ENCODE measurements at places on chromosomes 5 and 9.
A peak's percentile ranks its signal among the peaks of the same experiment; 100 is the strongest.

DNA sequence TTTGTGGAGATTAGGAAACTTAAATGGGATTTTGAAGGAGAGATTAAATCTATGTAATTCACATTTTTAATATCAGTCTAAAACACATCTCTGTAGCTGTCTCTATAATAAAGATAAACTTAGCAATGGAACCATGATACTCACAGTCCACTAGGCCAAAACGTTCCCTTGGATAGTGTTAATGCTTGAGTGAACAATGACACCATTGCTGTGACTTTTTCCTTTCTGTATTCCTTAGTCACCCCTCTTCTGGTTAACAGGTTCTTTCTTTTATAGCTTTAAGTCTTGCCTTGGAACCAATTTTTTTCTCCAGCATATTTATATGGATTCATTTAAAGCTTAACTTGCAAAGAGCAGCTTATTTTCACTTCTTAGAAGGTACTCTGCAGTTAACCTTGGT lies 63.3 kb downstream of the INSL6 start:
- DNase-seq: no peak

- DNase-seq: no peak
These were observed 14.7 kb upstream of the ADRB2 start for GRCh38 chr5:148811756-148812155.

DNA sequence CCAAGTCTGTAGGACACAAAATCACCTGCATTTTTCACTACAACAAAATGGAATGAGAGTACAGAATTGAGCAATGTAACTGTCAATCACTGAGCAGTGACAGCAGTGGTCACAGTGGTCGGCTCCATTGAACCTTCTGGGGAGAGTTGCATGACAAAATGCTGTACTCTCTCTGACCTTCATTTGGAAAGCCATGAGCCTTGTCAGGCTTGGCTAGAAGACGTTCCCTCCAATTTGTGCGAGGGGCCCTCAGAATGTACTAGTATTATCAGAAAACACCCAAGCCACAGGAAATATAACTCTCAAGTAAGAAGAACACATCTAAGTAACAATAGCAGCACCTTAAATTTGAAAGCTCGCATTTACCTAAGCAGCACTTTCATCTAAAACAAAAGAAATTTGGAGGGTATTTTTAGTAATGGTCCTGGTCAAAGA lies 425.6 kb upstream of the MEF2C start:
- no peak for DNase-seq

DNA sequence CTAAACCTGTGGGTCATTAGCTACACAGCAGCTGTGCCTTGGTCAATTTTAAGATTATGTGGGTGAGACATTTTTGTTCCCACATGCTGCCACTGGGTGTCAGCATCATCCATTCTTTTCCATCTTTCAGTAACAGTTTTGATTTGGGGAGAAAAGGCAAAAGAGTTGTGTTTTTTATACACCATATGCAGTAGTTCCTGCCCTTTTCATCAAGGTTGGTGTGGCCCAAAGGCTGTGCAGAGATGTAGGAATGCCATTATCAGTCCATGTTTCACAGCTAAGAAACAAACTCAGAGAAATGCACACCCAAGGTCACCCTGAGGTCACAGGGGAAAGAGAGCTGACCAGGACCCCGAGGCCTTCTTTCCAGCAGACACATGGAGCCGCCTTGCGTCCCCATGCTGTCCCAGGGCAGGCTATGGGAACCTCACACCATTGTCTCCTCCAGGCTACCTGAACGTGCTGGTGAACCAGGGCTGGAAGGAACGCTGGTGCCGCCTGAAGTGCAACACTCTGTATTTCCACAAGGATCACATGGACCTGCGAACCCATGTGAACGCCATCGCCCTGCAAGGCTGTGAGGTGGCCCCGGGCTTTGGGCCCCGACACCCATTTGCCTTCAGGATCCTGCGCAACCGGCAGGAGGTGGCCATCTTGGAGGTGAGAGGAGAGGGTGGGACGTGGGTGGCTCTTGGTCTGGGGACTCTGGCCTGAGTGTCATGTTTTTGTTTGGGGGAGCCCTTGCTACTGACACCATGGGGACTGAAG lies 27.8 kb upstream of the GRPEL2 start:
- DNase-seq: peak; percentile 64

DNA sequence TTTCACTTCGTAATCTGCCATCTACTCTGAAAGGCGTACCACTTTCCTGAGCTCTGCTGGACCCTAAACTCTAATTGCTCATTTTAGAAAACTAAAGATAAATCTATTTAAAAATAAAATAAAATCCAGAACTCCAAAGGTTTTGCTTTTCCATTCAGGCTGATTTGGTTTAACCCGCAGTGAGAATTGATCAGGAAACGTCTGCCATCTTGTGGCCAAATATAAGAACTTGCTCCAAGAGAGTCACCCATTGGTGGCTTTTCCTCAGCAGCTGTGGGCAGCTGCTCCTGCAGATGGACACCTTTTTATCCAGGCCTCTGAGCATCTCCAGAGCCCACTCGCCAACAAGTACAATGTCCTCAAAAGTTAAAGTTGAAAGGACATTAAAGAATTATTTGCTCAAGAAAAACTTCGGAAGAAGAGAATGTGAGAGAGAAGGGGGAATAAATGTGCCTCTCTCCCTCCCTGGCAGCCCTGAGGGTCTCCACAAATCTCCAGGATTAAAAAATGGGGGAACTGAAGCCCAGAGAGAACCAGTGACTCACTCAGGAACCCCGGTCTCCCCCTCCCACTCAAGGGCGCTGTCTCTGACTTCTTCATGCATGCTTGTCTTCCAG lies 4.1 kb downstream of the SAXO1 start:
- peak; percentile 52 for DNase-seq

GRCh38 chr5:148386041-148386440 lies 2.3 kb downstream of the FBXO38 start:
- no peak for DNase-seq

- DNase-seq: no peak
These were observed 438 bp upstream of the ARSI start for GRCh38 chr5:150303070-150303615.

- DNase-seq: no peak
These were observed 1.7 kb upstream of the ANGPTL2 start for GRCh38 chr9:127124111-127124531.

GRCh38 chr9:120913647-120914264 lies 12.8 kb downstream of the TRAF1 start:
- no peak for DNase-seq

DNA sequence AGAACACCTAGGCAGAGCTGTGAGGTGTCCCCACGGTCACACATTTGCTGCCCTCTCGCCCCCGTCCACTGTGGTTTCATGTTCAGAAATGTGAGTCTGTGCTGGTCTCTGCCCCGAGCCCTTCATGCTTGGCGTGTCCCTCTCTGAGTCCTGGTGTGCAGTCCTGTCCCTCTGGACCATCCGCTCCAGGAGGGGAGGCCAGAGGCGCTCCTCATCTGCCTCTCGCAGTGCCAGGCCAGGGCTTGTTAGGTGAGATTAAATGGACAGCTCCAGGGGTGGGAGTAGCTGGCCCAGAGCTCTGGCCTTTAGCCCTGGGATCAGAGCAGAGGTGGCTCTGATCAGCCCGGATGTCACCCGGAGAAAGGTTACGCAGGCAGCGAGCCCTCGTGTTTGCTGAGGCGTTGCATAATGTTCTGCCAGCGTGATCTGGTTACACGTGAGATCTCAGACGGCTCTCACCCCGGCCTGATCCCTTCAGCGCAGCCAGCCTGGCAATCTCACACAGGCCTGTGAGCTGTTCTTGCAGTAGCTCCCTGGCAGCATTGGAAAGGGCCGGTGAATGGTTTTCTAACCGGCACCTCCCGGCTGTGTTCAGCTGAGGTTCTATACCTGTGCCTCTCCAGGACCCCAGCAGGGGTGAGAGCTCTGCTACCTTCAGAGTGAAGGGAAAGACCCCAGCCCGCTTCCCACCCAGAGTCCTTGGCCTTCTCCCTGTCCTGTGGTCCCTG lies 24.5 kb downstream of the PTGES2 start:
- no peak for DNase-seq

DNA sequence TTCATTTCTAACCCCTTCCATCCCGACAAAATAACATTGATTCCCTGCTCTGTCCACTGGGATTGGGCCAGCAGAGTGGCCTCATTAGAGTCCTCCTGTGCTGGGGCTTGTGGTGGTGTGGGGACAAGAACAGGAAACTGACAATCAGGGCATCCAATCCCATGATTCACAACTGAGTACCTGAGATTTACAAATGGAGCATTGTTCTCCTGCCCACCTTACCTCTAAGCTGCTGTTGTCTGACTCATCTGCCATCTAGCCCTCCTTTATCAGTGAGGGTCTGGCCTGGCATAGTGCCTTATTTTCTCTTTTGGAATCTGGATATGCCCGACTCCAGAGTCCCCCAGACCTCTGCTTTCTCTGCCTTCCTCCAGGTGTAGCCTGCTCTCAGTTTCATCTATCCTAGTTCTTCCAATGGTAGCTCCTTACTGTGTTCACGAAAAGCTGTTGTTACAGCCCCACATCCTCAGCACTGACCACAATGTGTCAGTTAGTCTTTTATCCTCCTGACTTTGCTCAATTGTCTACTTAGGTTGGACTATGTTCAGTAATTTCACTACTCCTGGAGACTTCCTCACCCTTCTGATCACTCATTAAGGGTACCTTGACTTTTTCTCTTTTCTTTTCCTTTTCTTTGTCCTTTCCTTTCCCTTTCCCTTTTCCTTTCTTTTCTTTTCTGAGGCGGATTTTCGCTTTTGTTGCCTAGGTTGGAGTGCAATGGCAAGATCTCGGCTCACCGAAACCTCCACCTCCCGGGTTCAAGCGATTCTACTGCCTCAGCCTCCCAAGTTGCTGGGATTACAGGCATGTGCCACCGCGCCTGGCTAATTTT lies 13.4 kb downstream of the WNT8A start:
- no peak for DNase-seq

GRCh38 chr9:69120380-69121154 lies 53.5 kb upstream of the TJP2 start:
- no peak for DNase-seq

DNA sequence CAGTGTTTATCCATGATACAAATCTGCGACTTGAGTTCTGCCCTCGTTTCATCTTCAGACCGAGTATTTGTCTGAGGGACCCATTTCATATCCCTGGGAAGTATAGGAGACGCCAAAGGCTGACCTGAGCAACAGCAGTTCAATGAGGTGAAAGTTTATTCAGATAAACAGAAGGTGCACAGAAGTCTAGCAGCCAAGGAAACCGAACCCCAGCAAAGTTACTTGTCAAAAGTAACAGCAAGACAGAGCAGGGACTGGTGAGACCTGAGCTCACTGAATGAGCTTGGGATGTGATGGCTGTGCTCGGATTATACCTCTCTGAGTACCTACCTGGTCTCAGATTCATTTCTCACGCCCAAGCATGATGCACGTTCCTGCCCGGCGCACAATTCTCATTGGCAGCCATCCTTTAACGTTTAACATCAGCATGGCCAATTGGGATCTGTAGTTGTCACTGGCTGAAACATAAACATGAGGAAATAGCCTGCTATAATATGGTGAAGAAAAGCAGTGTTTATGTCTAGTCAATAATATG lies 599 bp downstream of the LYRM7 start:
- peak; percentile 30 for DNase-seq

DNA sequence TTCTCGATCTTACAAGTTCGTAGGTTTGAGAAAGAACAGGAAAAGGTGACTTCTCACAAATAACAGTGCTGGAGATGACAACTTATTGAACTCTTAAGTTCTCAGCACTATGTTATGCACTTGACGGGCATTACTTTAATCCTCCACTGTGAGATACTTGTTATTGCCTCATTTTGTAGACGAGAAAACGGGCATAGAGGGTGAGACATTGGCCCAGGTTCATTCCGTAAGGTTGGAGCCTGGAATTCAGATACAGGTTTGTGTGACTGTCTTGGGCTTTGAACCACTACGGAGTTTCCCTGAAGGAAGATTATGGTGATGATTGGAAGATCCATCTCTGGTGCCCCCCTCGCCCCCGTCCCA lies 657 bp downstream of the MAT2B start:
- no peak for DNase-seq

- no peak for DNase-seq
These were observed 112.2 kb downstream of the MCTP1 start for GRCh38 chr5:95172659-95173058.

DNA sequence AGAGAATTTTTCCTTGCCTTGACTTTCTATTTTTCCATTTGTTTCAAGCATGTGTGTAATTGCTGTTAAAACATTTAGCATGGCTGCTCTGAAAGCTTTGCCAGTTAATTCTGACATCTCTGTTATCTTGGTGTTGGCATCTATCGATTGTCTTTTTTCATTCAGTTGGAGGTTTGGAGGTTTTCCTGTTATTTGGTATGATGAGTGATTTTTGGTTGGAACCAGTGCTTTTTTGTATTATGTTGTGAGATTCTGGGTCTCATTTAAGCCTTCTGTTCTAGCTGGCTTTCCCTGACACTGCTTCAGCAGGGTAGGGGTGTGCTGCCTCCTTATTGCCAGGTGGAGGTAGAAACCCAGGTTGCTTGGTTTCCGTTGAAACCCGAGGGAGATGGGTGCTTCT lies 40.9 kb upstream of the DHFR start:
- no peak for DNase-seq

DNA sequence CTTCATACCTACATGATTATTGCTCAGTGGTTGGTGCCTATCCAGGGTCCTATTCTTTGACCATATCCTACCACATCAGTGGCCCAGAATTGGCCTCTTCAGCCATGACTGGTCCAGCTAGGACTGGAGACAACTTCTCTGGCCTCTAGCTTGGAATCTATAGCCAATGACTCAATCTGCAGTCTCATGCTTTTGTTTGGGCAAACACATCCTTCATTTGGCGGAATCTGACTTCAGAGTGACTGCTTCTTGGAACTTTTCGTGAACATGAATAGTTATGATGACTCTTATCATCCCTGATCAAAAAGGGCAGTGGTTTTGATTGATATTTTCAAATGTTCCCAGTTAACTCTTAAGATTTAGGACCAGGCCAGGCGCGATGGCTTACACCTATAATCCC lies 134.1 kb downstream of the PAPPA start:
- no peak for DNase-seq

DNA sequence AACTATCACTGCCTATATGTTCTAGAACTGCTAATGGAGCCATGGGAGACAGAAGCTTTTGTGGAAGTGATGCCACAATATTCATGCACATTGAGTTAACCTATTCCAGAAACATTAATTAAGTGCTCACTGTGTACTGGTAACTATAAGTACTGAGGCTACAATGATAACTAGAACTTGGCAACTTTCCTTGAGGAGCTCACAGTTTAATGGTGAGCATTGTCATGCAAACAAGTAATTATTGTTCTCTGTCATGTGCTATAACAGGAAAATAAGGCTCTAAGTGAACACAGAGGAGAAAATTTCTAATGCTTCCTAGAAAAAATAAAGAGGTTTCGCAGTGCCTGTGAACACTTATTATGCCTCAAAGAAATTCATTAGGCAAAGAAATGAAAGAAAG lies 142.2 kb downstream of the BAAT start:
- no peak for DNase-seq

GRCh38 chr5:17374973-17375742 lies 122.9 kb upstream of the TAF11L2 start:
- DNase-seq: no peak

DNA sequence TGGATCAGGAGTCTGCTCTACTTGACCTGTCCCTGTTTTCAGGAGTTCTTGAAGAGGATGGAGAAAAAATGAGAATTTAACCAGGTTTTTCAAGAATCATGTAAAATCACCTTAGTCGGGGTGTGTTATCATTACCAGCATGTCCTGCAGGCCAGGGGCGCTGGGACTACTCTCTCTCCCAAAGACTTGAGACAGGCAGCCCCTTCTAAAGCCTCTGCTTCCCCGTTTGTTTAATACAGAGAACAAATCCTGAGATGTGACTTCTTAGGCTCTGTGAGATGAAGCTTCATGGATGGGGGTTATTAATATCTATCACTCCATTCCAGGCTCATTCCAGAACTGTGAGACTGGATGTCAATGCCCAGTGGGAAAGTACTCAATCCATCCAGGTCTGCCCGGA lies 3.0 kb downstream of the PAX5 start:
- DNase-seq: no peak

- DNase-seq: no peak
These were observed 781 bp upstream of the COL23A1 start for GRCh38 chr5:178590924-178591423.

All from CD4-positive, alpha-beta T cell treated with Interleukin-17A for 1 hour (primary cell).